ENCODE measurements at places on chromosomes 7 and 10.

DNA sequence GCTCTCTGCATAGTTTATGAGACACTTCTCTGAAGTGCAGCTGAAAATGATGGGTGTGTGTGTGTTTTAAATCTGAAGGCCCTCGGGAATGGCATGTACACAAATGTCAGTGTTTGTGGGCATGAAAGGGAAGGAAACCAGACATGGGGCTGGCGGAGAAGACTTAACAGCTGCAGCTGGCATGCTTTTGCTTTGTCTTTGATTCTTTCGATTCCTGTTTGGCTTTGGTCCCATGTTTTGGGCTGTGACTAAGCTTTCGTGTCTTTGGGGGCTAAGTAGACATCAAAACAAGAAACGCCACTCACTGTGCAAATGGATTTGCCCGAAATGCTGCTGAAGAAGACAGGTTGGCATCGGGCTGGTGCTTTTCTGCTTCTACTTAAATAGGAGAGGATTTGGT lies 179.3 kb downstream of the PFKFB3 start:
- no peak for DNase-seq

DNA sequence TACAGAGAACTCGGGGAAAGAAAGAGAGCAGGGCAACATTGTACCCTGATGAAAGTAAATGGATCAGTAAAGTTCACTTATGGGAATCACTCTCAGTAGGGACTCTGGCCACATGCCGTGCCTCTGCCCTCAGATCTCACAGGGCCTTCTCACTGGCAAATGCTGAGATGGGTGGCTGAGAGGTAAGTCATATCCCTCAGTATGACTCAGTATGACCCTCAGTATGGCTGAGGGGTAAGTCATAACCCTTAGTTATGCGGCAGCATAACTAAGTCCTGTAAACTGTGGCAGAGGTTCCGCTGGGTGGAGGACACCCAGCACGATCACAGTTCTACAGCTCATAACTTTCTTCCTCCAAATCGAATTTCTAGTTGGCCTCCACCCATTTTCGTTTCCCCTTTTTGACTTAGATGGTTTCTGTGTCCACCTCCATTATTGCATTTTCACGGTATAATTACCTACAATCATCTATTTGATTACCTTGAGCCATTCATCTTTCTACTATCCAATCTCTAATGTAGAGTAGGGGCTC lies 26.5 kb upstream of the WNT16 start:
- DNase-seq = no peak

DNA sequence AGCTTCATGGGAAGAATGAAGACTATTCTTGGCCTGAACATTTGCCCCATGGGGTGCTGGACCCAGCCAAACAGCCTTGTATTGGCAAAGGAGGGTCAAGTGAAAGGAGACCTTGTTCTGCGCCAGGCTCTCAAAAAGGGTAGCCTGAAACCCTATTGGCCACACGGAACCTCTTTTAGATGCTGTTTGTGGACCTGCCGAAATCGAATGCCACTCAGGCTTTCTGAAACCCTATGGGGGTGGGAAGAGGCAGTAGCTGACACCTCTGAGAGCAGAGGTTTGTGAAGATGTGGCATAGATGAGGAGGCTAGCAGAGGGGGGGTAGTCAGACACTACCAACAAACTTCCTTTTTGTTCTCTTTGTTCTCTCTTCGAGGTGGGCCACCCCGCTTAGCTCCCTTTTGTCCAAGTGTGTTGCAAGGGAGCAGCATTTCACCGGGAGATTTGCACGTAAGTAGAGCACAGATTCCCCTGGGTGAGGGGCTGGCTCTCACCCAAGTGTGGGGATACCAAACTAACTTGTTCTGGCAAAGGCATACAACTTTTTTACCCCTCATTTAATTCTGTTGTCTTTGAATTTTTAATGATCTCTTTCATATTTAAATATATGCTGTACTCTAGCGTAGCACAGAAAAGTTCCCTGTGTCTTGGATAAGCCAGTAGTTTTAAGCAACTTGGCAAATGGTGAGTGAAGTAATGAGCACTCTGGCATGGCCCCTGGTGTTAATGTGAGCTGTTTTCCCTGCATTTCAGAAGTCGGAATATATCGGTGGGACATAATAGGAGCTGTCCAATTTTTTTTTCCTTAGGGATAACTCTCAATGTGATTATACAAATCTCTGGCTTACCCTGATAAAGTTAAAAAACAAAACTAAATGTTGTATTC lies 107.7 kb downstream of the SEPTIN7 start:
- no peak for DNase-seq

DNA sequence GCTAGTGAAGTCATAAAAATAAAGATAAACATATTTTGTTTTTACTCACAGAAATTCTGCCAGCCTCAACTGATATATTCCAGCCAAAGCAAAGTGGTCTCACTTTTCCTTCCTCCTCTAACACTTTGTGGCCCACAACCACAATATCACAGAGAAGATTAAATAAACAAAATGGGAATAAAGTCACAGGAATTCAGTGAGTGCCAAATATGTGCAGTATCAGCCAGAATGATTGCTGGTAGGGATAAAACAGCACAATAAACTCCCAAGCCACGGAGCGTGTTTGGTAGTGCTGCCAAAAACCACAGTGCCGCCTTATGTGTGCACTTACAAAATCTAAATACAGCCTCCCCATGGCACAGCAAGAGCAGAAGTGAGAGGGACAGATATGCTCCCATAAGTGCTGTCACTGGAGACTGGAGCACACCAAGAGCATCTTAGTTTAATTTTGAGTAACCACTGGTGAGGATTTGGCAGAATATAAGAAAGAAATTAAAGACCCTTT lies 155.8 kb downstream of the POM121L12 start:
- DNase-seq = no peak

DNA sequence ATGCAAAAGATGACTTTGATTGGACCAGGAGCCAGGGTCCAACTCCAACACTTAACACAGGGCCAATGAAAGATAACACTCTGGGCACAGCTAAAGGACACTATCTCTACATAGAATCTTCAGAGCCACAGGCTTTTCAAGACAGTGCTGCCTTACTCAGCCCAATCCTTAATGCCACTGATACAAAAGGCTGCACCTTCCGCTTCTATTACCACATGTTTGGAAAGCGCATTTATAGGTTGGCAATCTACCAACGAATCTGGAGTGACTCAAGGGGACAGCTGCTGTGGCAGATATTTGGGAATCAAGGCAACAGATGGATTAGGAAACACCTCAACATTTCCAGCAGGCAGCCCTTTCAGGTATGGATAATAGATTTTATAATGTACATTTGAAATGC lies 160.7 kb downstream of the MALRD1 start:
- DNase-seq = no peak

- no peak for DNase-seq
Measured at GRCh38 chr7:79711660-79712059, 258.2 kb upstream of the MAGI2 start.
